ENCODE measurements at places on chromosomes 16 and 17.

GRCh38 chr16:23527961-23528643 lies 17.8 kb upstream of the GGA2 start:
- DNase-seq = no peak

GRCh38 chr17:80779961-80780380 lies 211.7 kb upstream of the CHMP6 start:
- DNase-seq = peak; percentile 89

DNA sequence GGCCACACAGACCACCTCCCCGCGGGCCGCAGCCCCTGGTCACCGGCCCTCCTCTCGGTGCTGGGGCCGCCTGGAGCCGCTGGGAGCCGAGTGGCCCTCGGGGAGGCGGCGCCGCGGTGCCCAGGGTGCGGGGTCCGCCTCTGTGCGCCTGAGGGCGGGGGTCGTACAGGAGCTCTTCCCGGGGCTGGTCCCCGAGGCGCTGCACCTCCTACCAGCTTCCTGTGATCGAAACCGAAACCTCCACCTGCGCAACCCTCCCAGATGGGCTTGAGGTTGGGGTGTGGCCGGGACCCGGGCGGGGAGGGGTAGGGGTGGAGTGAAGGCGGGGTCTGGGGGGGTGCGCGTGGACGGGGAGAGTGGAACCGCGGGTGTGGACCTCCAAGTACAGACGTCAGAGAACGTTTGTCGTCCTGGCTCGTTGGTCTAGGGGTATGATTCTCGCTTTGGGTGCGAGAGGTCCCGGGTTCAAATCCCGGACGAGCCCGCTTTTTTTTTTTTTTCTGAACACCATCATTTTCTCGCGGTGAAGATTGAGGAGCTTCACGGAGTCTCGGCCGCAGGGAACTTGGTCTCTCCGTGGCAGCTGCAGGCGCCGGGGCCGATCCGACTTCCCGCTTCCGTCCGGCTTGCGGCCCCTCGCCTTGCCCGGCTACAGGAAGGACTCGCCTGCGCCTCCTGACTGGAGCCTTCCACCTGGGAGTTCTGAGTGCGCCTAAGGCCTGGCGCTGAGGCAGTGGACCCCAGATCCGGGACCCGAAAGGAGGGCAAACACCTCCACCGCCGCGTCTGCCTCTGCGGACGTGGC lies 23.9 kb downstream of the ZNF213 start:
- peak; percentile 82 for DNase-seq

GRCh38 chr16:89035669-89036570 lies 57.7 kb upstream of the ACSF3 start:
- no peak for DNase-seq

DNA sequence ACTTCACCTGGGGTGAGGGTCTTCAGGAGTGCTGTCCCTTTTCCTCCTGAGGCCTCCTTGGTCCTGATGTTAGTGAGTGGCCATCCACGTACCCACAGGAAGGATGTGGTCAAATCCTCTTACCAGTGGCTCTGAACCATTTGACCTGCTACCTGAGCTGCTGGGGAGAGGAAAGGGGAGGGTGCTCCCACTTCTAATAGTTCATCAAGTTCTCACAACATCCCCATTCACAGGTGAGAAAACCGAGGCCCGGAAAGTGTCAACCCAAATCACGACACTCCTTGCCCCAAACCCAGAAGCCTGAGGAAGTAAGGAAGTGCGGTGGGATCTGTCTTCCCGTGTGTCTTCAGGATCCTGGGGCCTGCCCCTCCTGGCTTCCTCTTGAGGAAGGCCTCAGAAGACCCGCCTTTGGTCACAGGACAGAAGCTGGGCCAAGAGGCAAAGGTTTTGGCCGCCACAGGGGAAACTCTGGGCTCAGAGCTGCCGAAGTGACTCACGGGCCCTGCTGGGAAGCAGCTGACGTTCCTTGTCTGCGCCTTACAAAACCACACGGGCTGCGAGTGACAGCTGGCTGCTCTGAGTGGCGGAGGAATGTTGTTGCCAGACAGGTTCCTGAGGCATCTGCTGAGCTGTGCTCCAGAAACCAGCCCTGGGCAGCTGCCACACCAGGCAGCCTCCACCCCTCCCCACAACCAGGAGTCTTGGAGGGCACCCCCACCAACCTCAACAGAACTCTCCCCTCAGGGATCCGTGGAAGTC lies 13.9 kb upstream of the KIFC3 start:
- peak; percentile 51 for DNase-seq

DNA sequence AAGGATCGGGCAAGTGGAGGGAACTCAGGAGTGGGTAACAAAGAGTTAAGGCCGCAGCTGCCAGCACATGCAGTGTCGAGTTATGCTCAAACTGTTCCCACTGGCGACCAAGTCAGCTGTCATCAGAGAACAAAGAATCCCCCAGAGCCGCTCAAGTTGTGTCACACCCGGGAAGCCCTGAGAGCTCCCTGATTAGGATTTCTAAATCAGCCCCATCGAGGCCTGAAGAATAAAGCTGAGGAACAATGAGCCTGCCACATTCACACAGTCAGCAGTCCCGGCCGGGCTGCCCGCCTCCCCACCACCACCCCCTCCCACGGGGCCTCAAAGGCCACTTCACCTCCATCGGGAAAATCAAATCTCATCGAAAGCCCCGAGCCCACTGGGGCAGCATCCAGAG lies 84.5 kb downstream of the SOX9 start:
- no peak for DNase-seq

DNA sequence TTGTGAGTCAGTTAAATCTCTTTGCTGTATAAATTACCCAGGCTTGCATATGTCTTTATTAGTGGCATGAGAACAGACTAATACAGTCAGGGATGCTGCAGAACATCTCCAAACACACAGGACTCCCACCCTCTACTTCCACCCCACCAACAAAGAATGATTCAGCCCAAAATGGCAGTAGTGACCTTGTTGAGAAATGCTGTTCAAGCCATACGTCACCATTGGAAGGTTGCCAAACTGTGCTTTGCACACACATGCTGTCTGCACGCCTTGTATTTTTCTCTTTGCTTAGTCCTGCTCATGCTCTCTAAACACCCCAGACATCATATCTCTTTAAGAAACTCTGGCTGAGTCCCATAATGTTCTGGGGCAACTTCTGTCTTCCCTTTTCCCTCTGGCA lies 589.6 kb downstream of the WWOX start:
- no peak for DNase-seq

- peak; percentile 18 for DNase-seq
These were observed 21.2 kb upstream of the LGALS9 start for GRCh38 chr17:27609611-27610303.

DNA sequence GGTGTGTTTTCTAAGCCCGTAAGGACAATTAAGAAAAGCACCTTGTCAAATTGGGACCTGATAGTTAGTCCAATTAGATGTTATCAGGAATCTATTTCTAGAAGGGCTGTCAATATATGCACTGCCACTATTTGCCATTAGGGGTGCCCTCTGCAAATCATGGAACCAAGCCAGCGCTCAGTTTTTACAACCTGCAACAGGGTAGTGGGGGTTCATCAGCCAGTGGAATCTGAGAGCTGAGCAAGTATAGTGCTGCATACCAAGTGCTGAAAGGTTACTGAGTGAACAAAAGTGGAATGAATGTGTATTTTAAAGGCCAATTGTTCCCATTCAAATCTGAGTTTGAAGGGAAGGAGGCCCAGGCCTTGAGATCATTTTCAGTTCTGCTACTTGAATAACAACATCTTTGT lies 10.4 kb downstream of the PRR11 start:
- DNase-seq = no peak

DNA sequence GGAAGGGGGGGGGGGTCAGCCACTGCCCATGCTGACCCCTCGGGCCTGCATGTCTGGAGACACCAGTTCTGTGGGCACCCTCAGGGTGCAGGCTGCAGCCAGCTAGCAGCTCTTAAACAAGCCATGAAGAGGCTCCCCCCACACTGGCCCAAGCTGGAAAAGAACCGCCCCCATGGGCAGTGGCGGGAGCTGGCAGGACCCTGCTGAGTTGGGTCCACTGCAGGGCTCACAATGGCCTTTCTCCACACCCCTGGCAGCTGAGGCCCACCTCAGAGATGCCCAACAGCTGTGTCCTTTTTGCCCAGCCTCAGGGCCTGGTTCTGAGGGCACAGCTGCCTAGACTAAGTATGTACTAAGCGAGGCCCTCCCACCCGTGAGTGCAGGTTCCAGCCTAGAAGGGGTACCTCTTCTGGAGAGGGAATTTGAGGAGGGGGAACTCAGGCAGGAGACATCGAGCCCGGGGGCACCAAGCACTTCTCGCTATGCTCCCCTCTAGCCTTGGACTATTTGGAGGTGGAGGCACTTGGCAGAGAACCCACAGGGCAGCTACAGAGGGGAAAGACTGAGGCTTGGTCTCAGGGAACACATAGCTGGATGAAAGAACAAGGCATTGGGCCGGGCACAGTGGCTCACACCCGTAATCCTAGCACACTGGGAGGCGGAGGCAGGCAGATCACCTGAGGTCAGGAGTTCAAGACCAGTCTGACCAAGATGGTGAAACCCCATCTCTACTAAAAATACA lies 3.2 kb downstream of the THRA start:
- DNase-seq = no peak

DNA sequence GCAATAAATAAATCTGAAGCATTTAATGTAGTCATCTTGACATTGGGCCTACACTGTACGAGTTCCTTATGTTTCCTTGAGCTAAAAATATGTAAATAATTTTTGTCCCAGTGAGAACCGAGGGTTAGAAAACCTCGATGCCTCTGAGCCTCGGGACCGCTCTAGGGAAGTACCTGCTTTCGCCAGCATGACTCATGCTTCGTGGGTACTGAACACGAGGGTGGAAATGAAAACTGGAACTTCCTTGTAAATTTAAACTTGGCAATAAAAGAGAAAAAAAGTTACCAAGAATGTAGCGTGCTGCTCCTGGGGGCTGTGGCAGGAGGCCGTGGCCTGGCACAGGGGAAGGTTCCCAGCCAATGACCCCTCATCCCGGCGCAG lies 74.1 kb downstream of the SOCS1 start:
- no peak for DNase-seq

GRCh38 chr16:24117680-24118079 lies 138.5 kb upstream of the CACNG3 start:
- no peak for DNase-seq

GRCh38 chr16:81241706-81242105 lies 3.2 kb downstream of the BCO1 start:
- DNase-seq = no peak

DNA sequence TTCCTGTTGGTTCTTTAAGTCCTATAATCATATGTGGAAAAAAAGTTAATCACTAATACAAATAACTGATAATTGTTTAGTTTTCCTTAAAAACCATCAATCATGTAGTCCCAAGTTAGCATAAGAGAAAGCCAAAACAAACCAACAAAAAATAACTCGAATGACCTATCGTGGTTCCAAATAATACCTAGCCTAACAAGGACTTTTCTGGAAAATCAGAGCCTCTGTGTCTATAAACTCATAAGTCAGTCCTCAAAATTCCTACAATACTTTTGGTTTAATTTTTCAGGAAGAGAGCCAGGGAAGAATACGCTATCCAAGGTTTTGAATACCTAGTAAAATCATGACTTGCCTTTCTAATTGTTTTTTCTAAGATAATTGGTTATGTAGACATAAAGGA lies 975.3 kb upstream of the SOX9 start:
- no peak for DNase-seq

DNA sequence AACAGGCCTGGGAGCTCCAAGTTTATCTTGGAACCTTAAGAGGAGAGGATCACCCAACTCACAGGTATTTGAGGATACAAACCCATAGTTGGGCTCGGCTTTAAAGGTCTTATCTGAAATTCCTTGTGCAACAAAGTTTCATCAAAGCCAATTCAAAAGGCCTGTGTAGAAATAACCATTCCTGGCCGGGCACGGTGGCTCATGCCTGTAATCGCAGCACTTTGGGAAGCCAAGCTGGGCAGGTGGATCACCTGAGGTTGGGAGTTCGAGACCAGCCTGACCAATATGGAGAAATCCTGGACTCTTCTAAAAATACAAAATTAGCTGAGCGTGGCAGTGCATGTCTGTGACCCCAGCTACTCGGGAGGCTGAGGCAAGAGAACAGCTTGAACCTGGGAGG lies 28.7 kb downstream of the C16orf54 start:
- no peak for DNase-seq

- no peak for DNase-seq
These were observed 14.8 kb upstream of the CETP start for GRCh38 chr16:56946767-56947603.

DNA sequence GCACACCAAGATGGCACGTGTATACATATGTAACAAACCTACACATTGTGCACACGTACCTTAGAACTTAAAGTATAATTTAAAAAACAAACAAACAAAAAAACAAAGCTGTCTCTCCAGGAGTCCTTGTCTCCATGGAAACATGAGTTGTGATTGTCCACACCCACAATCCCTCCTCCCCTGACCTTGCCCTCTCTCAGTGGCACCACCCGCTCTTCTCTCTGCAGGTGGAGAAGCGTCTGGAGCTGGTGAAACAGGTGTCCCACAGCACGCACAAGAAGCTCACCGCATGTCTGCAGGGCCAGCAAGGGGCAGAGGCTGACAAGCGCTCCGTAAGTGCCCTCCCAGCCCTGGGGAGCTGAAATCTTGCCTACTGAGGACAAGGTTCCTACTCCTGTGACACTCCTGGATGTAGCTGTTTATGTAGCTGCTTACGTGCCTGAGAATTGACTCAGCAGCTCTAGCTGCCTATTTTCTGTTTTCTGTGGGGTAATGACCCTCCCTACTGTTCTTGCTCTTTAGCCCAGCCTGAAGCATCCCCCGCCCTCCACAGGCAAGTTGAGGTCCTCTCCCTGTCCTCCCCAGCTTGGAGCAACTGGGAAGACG lies 107.0 kb downstream of the ARHGAP44 start:
- no peak for DNase-seq

DNA sequence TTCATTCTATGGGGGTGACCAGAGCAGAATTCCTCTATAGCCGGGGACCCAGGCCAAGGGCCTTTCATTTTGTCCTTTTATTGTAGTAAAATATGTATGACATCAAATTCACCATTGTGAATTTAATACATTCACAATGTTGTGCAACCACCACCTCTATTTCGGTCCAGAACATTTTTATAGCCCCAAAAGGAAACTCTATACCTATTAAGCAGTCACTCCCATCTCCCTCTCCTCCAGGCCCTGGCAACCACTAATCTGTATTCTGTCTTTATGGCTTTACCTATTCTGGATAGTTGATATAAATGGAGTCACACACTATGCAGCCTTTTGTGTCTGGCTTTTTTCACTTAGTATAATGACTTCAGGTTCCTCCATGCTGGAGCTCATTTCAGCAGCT lies 9.7 kb upstream of the TNS4 start:
- no peak for DNase-seq

- DNase-seq = no peak
These were observed 147.9 kb downstream of the HS3ST3B1 start for GRCh38 chr17:14448818-14449217.

DNA sequence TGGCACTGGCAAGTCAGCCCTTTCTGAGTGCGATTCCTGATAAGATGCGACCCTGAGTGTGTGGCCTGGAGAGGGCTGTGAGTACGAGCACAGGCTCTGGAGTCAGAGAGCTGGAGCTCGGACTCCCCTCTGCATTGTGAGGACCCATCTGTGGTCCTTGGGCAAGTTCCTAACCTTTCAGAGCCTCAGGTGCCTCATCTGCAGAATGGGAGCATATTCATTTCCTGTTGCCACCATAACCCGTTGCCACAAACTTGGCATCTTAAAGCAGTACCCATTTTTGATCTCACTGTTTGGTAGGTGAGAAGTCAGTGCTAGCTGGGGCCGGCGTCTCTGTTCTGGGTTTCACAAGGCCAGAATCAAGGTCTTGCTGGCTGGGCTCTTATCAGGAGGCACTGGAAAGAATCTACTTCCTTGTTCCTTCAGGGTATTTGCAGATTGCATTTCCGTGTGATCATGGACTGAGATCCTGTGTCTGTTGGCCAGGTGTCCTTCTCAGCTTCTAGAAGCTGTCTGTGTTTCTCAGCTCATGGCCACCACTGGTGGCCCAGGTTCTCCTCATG lies 20.2 kb downstream of the KNOP1 start:
- no peak for DNase-seq

GRCh38 chr17:37088913-37089312 lies 140.2 kb downstream of the AATF start:
- DNase-seq = no peak
